ENCODE measurements at places on chromosomes 12 and 14. TPM values are rescaled to one million over a fixed set of nuclear protein-coding genes. Genes with fewer than 3 reads are reported as not detected.

The CLEC14A gene
- 10.4 TPM for total RNA-seq

The FIGNL2 gene
- total RNA-seq = 0.24 TPM

The HOXC11 gene
- total RNA-seq = not detected

DNA sequence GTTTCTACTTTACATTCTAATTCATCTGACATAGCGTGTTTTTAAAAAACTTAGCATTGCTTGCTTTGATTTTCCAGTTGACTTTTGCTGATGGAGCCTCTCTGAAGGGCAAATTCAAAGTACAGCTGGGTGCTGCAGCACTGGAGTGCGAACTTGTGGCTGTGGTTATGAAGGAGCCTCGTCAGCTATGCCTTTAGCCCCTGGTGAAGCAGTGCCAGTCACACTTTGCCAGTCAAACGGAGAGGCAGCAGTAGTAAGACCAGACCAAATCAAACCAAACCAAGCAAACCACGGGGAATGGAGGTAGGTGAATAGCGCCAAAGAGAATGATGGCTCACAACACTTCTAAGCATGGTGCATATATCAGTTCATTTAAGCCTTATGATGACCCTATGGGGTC, 15.1 kb upstream of the SLC38A2 start:
- no peak for DNase-seq

- DNase-seq = no peak
These were observed at the start of gene PTGDR for GRCh38 chr14:52267501-52268278. TSS of gene PTGDR (plus strand) at chr14:52267698. CDS start at chr14:52267815, 117 bp downstream.

DNA sequence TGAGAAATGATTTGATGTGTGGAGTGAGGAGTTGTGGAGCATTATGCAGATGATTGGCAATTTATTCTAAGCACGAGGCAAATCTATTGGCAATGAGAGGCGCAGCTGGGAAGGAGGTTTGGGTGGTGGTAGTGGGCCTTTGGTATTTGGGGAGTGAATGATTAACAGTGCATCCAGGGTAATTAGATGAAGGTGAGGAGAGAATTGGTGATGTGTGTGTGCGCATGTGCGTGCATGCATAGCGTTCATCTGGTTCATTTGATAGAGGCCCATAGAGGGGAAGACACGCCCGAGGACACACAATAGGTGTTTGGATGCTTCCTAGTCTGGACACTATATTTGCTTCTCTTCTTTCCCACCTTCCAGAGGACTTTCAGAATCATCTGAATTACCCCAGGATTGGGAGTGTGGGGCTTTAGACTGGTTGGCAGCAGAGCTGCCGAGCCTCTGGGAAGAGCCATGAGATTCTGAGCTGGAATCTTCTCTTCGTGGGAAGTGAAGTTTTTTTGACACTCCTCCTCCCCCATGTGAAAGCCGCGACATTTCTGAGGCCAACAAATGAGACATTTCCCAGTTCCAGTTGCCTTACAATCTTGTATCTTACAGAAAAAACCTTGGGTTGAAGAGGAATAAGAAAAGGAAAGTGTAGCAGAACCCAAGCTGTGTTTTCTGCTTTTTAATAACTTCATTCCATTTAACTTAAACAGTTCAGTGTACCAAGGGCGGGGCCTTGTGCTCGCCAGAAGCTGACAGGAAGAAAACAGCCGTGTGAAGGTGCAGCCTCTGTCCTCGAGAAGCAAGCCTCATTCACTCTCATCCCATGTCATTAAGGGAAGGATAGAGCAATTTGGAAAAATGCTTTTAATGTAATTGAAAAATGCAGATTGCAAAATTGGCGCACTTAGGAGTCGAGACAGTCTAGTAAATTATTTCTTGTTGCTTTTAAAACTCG, 65.2 kb downstream of the SLC25A47 start:
- DNase-seq = no peak

DNA sequence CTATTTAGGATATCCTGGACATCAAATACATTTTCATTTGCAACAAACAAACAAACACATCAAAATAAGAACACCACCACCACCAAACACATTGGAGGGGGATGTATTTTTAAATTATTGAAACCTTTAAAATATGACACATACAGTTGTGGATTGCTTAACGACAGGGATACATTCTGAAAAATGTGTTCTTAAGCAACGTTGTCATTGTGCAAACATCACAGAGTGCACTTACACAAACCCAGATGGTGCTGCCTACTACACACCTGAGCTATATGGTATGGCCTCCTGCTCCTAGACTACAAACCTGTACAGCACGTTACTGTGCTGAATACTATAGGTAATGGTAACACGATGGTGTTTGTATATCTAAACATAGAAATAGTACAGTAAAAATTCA, 19.4 kb downstream of the PYGL start:
- DNase-seq = no peak

DNA sequence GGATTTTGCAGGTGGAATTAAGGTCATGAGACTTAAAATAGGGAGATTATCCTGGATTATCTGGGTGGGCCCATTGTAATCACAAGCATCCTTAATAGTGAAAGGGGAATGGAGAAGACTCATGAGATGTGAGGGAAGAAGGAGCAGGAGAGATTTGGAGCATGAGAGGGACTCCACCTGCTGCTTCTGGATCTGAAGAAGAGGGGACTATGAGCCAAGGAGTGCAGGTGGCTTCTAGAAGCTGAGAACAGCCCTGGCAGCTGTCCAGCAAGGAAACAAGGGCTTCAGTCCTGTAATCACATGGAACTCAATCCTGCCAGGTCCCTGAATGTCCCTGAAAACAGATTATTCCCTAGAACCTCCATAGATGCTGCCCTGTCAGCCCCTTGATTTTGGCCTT, 67.8 kb downstream of the PELI2 start:
- no peak for DNase-seq

DNA sequence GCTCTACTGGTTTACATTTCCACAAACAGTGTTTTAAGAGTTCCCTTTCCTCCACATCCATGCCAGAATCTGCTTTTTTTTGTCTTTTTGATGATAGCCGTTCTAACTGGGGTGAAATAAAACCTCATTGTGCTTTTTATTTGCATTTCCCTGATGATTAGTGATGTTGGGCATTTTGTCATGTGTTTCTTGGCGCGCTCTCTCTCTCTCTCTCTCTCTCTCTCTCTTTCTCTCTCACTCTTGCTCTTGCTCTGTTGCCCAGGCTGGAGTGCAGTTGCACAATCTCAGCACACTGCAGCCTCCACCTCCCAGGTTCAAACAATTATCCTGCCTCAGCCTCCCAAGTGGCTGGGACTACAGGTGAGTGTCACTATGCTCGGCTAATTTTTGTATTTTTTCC, 9.6 kb upstream of the MIS18BP1 start:
- DNase-seq = no peak

GRCh38 chr12:25054076-25054782, 105.3 kb upstream of the BCAT1 start:
- no peak for DNase-seq

DNA sequence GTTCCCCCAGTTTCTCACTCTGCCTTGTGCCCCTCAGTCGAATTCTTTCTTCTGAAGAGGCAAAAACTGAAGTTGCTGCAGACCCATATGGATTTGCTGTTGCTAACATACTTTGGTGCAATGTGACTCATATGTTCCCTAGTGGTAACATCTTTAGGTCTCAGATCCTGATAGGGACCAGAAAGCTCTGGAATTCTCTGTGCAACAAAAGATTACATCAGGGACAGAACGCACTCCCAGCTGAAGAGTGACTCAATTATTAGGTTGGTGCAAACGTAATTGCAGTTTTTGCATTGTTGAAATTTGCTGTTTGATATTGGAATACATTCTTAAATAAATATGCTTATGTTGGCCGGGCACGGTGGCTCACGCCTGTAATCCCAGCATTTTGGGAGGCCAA, 8.2 kb upstream of the DHRS2 start:
- no peak for DNase-seq

DNA sequence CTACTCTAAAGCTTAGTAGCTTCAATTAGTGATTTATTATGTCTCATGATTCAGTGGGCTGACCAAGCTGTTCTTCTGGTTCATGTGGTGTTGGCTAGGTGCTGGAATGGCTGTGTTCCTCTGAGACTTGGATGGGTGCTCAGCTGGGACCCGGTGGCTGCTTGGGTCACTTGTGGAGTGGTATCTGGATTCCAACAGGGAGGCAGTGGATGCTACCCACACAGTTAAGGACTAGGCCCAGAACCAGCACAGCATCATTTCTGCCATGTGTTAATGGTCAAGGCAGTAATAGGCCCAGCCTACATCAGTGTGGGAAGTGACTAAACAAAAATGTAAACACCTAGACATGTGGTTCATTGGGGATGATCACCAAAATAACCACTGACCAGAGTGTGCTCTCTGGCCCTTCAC, 72.2 kb downstream of the FGD4 start:
- no peak for DNase-seq

- DNase-seq = no peak
These were observed 431.5 kb downstream of the BCL11B start for GRCh38 chr14:98840511-98840910.

DNA sequence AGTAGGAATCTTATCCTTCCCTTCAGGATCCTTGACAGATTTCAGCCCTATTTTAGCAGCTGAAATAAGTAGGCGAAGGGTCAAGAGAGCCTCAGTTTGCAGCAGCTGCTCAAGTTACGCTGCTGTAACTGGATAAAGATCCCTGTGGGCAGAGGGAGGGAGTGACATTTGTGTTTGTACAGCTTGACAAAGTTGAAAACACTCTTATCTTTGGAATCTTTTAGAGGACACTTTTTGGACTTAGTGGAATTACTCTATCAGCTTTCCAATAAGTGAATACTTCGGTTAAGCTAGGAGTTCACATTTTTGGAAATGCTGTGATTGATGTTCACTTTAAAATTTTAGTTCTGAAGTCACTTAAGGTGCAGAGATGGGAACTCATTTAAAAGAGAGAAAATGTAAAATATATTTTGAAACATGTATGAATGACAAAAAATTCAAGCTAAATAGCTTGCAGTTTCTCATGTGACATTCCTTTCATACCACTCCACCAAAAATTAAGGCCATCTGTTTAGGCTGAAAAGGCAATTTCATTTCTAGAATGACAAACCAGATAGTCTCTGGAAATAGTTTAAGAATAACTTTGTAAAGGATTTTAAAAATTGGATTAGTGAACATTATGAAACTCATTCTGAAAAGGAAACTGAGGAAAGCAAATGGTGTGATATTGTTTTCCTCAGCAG, 55.2 kb downstream of the SLC38A4 start:
- DNase-seq = no peak

GRCh38 chr14:51121096-51121495, 26.2 kb upstream of the TRIM9 start:
- DNase-seq = no peak

DNA sequence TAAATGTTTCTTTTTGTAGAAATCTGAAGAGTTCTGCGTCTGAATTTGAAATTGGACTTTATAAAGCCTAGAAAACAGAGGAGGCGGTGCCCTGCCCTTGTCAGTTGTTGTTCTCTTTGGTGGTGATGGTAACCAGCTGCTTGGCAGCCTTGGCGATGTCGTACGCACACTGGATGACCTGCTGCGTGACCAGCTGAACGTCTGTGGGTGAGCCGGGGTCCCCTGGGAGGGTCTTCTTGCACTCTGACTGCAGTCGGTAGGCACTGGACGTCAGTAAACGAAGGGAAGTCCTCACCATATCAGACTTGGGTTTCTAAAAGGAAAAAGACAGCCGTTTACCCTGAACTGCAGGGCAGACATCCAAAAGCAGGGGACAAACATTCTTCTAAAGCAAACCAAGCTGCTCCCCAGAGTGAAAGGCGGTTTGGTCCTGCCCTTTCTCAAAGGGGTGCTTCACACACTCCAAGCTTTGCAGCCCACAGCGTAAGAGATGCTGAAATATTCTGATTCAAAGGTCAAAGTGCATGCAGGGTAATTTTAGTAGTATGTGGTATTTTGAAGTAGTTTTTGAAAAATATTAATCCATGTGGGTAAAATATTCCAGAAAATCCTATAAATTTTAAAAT, 32.9 kb downstream of the TCHP start:
- DNase-seq = no peak

DNA sequence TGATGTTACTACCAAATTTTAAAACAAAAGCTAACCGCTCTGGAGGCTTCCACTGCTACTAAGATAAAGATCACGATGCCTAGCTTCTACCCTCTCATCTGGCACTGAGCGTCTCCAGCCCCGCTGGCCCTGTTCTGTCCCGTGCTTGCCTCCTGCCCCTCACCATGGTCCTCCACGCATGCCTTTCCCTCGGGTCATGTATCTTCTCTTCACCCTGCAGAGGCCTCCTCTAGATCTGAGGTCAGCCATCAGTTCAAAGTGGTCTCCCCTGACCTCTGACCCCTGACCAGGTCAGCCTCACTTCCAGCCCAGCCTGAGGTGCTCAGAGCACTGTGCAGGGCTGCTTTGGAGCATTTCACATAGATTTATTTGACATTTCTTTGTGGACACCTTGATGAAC, 28.3 kb downstream of the ZNF664 start:
- no peak for DNase-seq
